Sigmoid colon (tissue), 7 donors: ENCODE measurements at places on chromosomes 2 and 18. TPM values are rescaled to one million over a fixed set of nuclear protein-coding genes. Genes with fewer than 3 reads are reported as not detected.

DNA sequence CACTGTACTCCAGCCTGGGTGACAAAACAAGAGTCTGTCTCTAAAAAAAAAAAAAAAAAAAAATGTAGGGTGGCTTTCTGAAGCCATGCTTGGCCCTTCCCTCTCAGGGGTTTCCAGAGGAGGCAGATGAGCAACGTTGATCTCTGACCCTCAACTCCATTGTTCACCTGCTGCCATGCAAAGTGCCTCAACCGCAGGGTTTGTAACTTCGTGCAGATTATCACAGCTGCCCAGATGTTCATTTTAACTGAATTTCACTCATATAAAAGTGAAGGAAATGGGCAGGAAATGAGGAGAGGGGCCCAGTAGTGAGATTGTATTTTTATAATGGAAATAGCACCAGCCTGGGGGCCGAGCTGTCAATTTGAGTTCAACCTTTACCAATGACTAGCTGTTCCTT, 14.9 kb upstream of the B3GNT2 start:
- H3K4me1 ChIP-seq = peaks cover 8% of the 10 kb centered on the region
- DNase-seq = no peak
- no peaks in the 10 kb centered on the region for H3K27me3 ChIP-seq
- H3K4me3 ChIP-seq = no peak overlapping the region
- H3K27ac ChIP-seq = no peak overlapping the region
- H3K36me3 ChIP-seq = no peaks in the 10 kb centered on the region

Gene UGT1A10
- polyA plus RNA-seq = 10.8 TPM

Gene ZC3H15
- 77.9 TPM for polyA plus RNA-seq

GRCh38 chr2:100130595-100131391, 11.6 kb downstream of the AFF3 start:
- no peak overlapping the region for H3K27ac ChIP-seq
- no peak for DNase-seq
- H3K4me1 ChIP-seq = peaks cover 7% of the 10 kb centered on the region

GRCh38 chr18:61209801-61210200, 123.4 kb upstream of the CDH20 start:
- no peak for DNase-seq
- H3K4me1 ChIP-seq = no peaks in the 10 kb centered on the region
- H3K27ac ChIP-seq = no peak overlapping the region

Gene ICOS
- polyA plus RNA-seq = 6.4 TPM

Gene SCN7A
- 6.2 TPM for polyA plus RNA-seq

DNA sequence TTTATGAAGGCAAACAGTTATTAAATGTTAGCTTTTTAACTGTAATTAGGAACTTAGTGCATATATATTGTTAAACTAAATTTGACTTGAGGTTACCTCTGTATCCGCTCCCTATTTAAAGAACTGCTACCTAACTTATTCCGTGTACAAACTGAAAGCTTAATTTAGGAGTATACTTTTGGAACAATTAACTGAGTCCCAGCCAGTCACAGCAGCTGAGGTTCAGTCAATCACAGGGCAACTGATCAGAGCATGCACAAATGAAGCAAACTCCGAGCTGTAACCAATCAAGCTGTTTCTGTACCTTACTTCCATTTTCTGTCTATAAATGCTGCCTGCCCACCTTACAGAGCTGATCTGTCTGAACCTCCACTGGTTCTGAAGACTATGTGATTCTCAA, 61.2 kb downstream of the RAB3GAP1 start:
- peaks cover 4% of the 10 kb centered on the region for H3K36me3 ChIP-seq
- H3K27ac ChIP-seq = no peak overlapping the region
- no peak overlapping the region for H3K4me3 ChIP-seq
- no peaks in the 10 kb centered on the region for H3K4me1 ChIP-seq
- no peak for DNase-seq

DNA sequence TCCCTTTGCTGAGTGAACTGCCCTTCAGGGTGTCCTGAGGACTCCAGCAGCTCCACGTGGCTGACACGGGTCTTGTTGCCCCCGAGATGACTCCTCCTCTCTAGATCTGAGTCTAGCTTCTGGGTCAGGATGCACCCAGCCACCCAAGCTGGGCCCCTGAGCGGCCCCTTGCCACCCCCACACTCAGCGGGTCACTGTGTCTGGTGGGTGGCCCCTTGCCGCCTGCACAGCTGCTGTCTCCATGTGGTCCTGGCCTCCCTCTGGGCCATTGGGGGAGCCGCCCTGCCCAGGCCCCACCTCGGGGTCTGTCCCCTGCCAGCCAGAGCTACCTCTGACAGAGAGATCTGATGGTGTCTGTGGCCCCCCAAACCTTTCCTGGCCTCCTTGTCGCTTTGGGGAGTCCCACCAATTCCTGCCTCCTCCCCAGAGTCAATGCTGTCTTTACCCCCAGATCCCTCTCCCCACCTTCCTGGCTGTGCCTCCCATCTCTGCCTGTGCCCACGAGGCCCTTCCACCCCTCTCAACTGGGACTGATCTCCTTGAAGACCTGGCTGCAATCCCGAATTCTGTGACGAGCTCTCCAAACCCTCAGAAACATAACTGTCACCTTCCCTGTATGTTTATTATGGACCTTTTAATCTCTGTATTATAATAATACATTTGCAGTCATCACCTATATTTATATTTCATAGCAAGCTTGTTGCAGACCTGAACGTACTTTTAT, 46.5 kb downstream of the TWIST2 start:
- H3K36me3 ChIP-seq = no peaks in the 10 kb centered on the region
- no peaks in the 10 kb centered on the region for H3K4me1 ChIP-seq
- no peaks in the 10 kb centered on the region for H3K27me3 ChIP-seq
- no peak overlapping the region for H3K27ac ChIP-seq

GRCh38 chr2:48313036-48313877, 216.7 kb upstream of the STON1 start:
- DNase-seq = no peak
- H3K4me1 ChIP-seq = peaks cover 22% of the 10 kb centered on the region
- peak overlapping the region; percentile 90 for H3K27ac ChIP-seq
- peak overlapping the region; percentile 78 for H3K4me3 ChIP-seq
- H3K36me3 ChIP-seq = no peaks in the 10 kb centered on the region
- H3K27me3 ChIP-seq = no peaks in the 10 kb centered on the region

DNA sequence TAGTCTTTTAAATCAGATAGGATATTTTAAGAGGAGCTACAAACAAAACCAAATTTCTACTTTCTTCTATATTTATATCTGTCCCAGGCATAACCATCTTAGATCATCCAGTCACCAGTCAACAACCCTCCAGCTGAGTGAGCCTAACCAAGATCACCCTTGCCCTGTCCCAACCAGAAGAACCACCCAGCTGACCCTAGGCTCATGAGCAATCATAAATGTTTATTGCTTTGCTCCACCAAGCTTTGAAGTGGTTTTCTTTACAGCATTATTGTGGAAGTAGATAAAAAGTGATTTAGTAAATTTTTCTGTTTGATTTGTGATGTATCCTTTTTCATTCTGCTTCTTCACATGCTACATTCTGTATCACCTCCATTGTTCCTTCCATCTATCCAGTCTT, 167.2 kb upstream of the PIEZO2 start:
- no peak overlapping the region for H3K4me3 ChIP-seq
- H3K36me3 ChIP-seq = no peaks in the 10 kb centered on the region
- DNase-seq = no peak

Gene B3GNT7
- 11.6 TPM for polyA plus RNA-seq
